H9 (cell line): ENCODE measurements at places on chromosomes 7 and 10. TPM values are rescaled to one million over a fixed set of nuclear protein-coding genes. Genes with fewer than 3 reads are reported as not detected.

- no peak overlapping the region for H3K27ac ChIP-seq
- H3K4me1 ChIP-seq, result no peaks in the 10 kb centered on the region
- H3K27me3 ChIP-seq, result no peaks in the 10 kb centered on the region
- DNase-seq, result no peak
- H3K4me3 ChIP-seq, result no peak overlapping the region
- H3K36me3 ChIP-seq, result no peaks in the 10 kb centered on the region
Measured at GRCh38 chr10:13994932-13995331, 335.8 kb downstream of the FRMD4A start.

DNA sequence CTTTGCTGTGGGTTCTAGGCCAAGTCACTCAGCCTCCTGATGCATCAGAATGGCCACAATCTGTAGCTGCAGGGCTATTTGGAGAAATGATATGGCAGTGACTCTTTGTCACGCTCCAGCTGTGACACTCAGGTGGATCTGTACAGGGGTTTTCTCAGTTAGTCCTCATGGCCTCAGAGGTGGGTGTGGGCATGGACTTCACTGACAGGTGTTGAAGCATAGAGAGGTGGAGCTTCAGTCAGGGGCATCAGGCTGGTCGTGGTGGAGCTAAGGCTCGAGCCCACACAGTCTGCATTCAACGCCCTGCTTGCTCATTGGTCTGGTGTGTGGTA, 21.2 kb downstream of the PALD1 start:
- no peak overlapping the region for H3K4me3 ChIP-seq
- no peaks in the 10 kb centered on the region for H3K36me3 ChIP-seq
- no peak for DNase-seq
- H3K27ac ChIP-seq, result no peak overlapping the region
- no peaks in the 10 kb centered on the region; the same call in 1 of the 2 replicates for H3K4me1 ChIP-seq
- no peaks in the 10 kb centered on the region for H3K27me3 ChIP-seq

DNA sequence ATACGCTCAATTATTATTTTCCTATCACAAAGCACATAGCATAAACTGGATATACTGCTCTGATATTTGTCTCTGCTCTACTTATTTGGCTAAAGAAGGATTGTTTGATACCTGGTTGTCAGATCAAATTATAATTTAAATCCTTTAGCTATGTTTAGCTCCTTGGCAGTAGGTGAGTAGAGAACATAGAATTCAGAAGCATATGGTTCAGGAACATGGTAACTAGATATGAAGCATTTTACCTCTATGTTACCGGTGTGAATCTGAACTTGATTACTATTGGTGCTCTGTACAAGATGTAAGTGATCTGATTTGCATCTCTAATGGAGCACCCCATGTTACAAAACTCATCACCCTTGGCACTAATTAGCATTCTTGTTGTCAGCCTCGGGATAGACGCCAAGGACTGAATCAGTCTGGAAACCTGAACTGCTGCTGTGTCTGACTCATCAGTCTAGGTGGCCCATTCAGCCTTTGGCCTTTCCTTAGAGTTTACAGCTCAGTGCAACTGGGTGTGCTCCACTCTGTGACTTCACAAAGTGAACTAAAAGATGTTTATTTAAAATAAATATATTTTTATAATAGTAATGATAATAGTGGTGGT, 12.3 kb upstream of the MYPN start:
- H3K36me3 ChIP-seq, result no peaks in the 10 kb centered on the region
- H3K27ac ChIP-seq, result no peak overlapping the region
- no peak overlapping the region for H3K4me3 ChIP-seq

GRCh38 chr7:95106401-95106800, 199.0 kb downstream of the PPP1R9A start:
- no peaks in the 10 kb centered on the region for H3K27me3 ChIP-seq
- no peaks in the 10 kb centered on the region for H3K4me1 ChIP-seq
- DNase-seq, result no peak
- H3K36me3 ChIP-seq, result no peaks in the 10 kb centered on the region
- H3K4me3 ChIP-seq, result no peak overlapping the region

- no peak overlapping the region for H3K4me3 ChIP-seq
- peaks cover 13% of the 10 kb centered on the region for H3K36me3 ChIP-seq
- H3K27me3 ChIP-seq, result no peaks in the 10 kb centered on the region
- DNase-seq, result no peak
- no peak overlapping the region for H3K27ac ChIP-seq
- H3K4me1 ChIP-seq, result peaks cover 4% of the 10 kb centered on the region; the same call in 1 of the 2 replicates
Measured at GRCh38 chr10:102740229-102740628, 3.5 kb upstream of the WBP1L start.

DNA sequence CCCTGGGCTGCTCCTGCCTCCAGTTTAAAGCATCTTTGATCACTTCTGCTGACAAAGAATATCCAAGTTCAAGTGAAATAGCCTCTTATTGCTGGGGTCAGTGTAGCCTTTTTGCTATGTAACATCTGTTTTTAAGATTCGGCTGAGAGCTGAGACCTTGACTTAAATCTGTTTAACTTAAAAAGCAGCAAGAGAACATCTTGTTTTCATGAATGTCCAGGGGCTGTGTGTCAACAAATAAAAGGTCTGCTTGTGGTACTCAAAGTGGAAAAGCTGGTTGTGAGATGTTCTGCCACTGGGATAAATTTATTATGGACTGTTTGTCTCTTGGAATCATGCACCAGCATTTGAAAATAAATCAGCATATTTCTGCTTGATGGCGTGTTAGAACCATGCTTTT, 73.2 kb downstream of the CALD1 start:
- peaks cover 12% of the 10 kb centered on the region for H3K4me1 ChIP-seq
- no peak overlapping the region for H3K27ac ChIP-seq
- H3K4me3 ChIP-seq, result no peak overlapping the region

- H3K36me3 ChIP-seq, result peaks cover 16% of the 10 kb centered on the region
- peaks cover 7% of the 10 kb centered on the region; the same call in 1 of the 2 replicates for H3K4me1 ChIP-seq
- no peak overlapping the region for H3K27ac ChIP-seq
- H3K27me3 ChIP-seq, result no peaks in the 10 kb centered on the region
- no peak overlapping the region for H3K4me3 ChIP-seq
Measured at GRCh38 chr10:87552248-87552929, 47.7 kb downstream of the MINPP1 start.

DNA sequence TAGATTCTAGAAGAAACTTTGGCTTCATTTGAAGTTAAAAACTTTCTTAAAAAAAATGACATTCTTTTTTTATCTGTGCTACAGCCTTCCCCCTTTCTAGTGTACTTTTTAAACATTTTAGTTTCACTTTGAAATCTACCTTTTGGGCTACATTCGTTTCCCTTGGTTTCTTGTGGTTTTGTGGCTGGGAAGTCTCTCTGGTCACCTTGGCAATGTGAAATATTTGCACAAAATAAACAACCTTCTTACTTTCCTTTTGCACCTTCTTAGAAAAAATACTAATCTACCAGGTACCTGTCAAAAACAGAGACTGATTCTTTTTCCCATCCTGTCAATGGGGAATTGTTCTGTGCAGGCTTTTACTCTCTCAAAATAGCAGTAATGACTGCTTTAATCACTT, 350.2 kb downstream of the GATA3 start:
- no peaks in the 10 kb centered on the region for H3K4me1 ChIP-seq
- no peaks in the 10 kb centered on the region for H3K27me3 ChIP-seq
- no peaks in the 10 kb centered on the region for H3K36me3 ChIP-seq
- no peak overlapping the region for H3K4me3 ChIP-seq

- no peak overlapping the region for H3K4me3 ChIP-seq
- no peak overlapping the region for H3K27ac ChIP-seq
- no peaks in the 10 kb centered on the region for H3K36me3 ChIP-seq
- no peaks in the 10 kb centered on the region for H3K27me3 ChIP-seq
- no peak for DNase-seq
- no peaks in the 10 kb centered on the region for H3K4me1 ChIP-seq
Measured at GRCh38 chr10:99435986-99436638, 5.7 kb upstream of the GOT1 start.

DNA sequence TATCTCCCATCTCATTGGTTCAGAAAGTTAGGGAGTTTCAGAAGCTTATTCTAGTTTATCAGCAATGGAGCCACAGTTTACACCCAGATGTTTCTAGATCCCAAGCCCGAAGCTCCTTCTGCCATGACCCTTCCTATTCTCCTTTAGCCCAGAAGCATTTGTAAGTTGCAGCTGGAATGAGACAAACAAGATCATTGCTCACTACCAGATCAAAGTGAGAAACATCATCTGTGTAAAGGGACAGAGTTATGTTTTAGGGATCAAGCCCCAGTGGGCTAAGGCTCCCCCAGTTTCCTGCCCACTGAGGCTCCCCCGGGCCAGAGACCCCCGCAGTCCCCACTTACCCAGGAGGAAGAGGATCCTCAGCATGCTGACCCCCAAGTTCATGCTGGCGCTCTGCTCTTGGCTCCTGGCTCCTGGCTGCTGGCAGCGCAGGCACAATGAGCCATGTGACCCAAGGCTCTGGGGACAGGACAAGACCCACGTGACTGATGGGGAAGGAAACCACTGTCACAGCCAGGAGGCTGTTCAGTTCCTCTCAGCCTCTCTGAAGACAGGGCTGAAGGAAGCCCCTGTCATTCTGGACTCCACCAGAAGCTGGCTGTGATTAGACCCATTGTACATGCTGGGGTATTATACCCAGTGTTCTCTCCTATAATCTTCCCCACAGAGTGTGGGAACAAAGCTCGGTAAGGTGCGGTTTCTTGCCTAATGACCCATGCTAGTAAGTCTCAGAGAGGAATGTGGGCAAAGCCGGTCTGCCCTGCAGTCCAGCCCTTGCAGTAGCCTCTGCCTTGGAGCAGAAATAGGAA, at the start of gene TMEM273:
TSS of gene TMEM273 (minus strand) at position 442 of the 812 bp plus-strand sequence. CDS start at position 387, 55 bp downstream.
- H3K4me3 ChIP-seq, result no peak within 1 kb of the TSS
- H3K27ac ChIP-seq, result no peak within 1 kb of the TSS
- no peak for DNase-seq
- no peaks in the 10 kb centered on the region for H3K4me1 ChIP-seq

DNA sequence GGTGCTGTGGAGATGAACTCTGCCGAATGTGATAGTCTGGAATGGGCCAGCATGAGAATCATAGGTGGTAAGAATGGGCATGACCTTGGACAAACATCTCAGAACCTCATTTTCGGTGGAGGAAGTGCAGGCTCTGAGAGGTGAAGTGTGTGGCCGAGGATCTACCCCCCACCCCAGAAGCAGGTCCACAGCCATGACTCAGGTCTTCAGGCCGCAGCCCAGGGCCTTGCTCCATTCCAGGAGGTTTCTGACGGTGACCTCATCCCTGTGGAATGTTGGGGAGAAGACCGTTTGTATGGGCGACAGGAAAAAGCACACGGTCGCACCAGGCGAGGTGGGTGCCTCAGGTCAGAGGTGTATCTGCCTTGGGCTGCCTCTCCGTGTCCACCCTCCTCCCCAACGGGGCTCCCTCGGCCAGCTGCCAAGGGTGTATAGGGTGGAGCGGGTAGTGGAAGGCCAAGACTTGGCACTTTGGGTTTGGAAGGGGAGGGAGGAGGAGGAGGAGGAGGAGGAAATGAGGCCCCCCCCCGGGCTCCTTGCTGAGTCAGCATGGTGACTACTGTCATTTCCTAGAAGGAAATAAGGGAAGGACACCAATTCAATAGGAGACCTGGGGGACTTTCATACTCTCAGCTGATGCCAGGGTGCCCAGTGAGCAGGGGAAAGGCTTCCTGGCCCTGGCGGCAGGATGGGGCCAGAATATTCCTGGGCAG, 168.0 kb upstream of the RHEB start:
- H3K4me3 ChIP-seq, result peak overlapping the region; percentile 26; the same call in 1 of the 3 replicates
- peak; percentile 88 for DNase-seq
- no peaks in the 10 kb centered on the region for H3K36me3 ChIP-seq
- H3K27me3 ChIP-seq, result no peaks in the 10 kb centered on the region

GRCh38 chr10:18620856-18621255, 30.5 kb downstream of the NSUN6 start:
- no peak overlapping the region for H3K4me3 ChIP-seq
- DNase-seq, result no peak

DNA sequence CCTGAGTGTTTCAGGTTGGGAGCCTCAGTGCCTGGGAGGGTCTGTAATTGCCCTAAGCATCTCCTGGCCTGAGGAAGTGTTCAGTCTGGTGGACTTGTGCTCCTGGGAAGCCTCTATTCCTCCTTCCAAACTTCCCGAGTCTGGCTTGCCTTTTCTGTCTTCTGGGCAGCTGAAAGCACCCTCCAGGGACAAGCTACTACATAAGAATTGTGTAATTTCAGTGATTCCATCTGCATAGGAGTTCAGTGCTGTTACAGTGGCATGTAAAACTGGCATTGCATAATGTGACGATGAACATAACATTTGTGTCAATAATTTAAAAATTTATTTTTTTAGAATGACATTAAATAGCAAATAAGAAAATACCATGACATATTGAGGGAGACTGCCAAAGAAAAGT, 109.3 kb downstream of the AOAH start:
- H3K36me3 ChIP-seq, result no peaks in the 10 kb centered on the region
- no peak overlapping the region for H3K4me3 ChIP-seq
- DNase-seq, result no peak
- H3K27me3 ChIP-seq, result no peaks in the 10 kb centered on the region
- peaks cover 4% of the 10 kb centered on the region; the same call in 1 of the 2 replicates for H3K4me1 ChIP-seq
- no peak overlapping the region for H3K27ac ChIP-seq

- peaks cover 23% of the 10 kb centered on the region for H3K36me3 ChIP-seq
- no peaks in the 10 kb centered on the region for H3K27me3 ChIP-seq
- no peak overlapping the region for H3K27ac ChIP-seq
- peaks cover 7% of the 10 kb centered on the region; the same call in 1 of the 2 replicates for H3K4me1 ChIP-seq
Measured at GRCh38 chr10:99394761-99395386, 35.5 kb downstream of the GOT1 start.

GRCh38 chr7:50333221-50333651, 28.7 kb downstream of the IKZF1 start:
- no peak overlapping the region for H3K27ac ChIP-seq
- DNase-seq, result no peak
- no peaks in the 10 kb centered on the region for H3K27me3 ChIP-seq
- H3K36me3 ChIP-seq, result no peaks in the 10 kb centered on the region
- H3K4me3 ChIP-seq, result no peak overlapping the region

DNA sequence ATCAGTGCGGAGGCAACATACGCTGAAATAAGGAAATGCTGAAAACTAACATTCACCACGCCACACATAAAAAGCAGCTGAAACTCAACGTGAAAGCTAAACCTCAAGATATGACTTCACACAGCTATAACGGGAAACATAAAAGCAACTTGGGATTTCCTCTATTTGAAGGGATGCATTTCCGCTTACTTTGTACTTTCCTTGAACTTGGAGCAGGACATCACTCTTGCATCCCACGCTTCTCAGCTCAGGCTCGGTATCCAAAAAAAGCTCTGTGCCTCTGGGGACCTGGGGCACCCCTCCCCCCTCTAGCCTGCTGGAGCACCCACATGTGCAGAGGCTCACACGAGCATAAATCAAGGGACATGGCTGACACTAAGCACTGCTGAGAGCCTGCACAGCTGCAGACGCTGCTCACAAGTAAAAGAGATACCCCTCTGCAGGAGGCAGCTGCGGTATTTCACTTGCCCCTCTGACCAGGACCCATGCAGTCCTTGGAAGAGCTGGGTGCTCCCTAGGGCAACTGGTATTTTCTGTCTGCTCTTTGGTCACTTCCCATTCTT, 34.2 kb downstream of the PARD3 start:
- H3K36me3 ChIP-seq, result 0 out of 2 replicates have a peak, but pooled peaks cover 3% of the 10 kb centered on the region
- DNase-seq, result no peak
- no peaks in the 10 kb centered on the region for H3K27me3 ChIP-seq
- H3K27ac ChIP-seq, result no peak overlapping the region

- H3K4me1 ChIP-seq, result no peaks in the 10 kb centered on the region
- DNase-seq, result no peak
- H3K4me3 ChIP-seq, result no peak overlapping the region
- H3K27ac ChIP-seq, result no peak overlapping the region
- no peaks in the 10 kb centered on the region for H3K36me3 ChIP-seq
- H3K27me3 ChIP-seq, result no peaks in the 10 kb centered on the region
Measured at GRCh38 chr10:129993621-129994020, 29.5 kb upstream of the EBF3 start.

Gene WASHC2C
- 36.7 and 38.5 TPM in 2 replicates for total RNA-seq

Gene SPDYE2
- not detected in 2 replicates for total RNA-seq

Gene UNC5B
- 28.4 and 29.7 TPM in 2 replicates for total RNA-seq

Gene FEZF1
- total RNA-seq, result 37.8 and 41.5 TPM in 2 replicates

Gene RADIL
- total RNA-seq, result 3.5 and 4.7 TPM in 2 replicates

Gene UTF1
- total RNA-seq, result 31.5 and 38.6 TPM in 2 replicates

Gene PLXNA4
- 0.20 and 0.35 TPM in 2 replicates for total RNA-seq
